ENCODE measurements at places on chromosomes 12 and 14.

DNA sequence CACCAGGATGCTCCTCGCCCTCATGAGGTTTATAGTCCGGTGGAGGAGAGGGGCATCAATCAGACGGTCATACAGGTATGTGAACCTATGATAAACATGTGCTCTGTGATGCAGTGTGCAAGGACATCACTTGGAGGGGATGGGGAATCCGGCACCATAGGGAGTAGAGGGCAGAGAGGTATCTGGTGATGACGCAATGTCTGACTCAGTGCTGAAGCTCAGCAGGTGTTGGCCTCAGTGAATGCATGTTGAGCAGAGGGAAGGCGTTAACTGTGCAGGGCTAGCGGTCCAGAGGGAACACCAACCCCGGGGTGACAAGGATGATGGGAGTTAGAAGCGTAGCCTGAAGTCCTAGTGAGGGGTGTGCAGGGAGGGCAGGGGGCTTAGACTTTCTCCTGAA is 200.9 kb downstream of the TMEM132C start:
- no peak for DNase-seq

GRCh38 chr12:121718653-121719239 is 6.2 kb downstream of the TMEM120B start:
- no peak for DNase-seq

- no peak for DNase-seq
Observed at GRCh38 chr12:26978801-26979200, 35.4 kb downstream of the TM7SF3 start.

DNA sequence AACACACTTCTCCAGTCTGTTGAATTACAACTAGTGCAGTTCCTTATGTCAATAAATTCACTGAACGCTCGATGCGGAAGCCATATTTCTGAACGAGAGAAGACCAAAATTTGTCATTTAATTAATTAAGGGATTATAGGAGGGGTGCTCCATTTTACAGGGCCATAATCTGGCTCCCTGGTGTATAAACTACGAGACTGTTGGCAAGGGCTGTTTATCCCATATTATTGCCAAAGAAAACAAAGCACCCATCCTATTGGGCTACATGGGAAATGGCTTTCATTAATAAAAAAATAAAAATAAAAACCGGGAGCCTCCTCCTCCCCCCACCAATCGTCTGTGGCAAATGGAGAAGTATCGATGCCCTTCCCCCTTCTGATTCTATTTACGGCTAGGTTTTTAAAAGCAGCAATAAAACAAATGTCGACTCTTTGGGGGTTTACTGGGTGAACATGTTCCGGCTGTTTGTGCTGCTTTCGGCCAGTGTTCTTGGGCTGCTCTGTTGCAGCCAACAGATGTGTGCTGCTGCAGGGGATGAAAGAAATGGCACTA is 24.8 kb downstream of the ATF7 start:
- DNase-seq: no peak

DNA sequence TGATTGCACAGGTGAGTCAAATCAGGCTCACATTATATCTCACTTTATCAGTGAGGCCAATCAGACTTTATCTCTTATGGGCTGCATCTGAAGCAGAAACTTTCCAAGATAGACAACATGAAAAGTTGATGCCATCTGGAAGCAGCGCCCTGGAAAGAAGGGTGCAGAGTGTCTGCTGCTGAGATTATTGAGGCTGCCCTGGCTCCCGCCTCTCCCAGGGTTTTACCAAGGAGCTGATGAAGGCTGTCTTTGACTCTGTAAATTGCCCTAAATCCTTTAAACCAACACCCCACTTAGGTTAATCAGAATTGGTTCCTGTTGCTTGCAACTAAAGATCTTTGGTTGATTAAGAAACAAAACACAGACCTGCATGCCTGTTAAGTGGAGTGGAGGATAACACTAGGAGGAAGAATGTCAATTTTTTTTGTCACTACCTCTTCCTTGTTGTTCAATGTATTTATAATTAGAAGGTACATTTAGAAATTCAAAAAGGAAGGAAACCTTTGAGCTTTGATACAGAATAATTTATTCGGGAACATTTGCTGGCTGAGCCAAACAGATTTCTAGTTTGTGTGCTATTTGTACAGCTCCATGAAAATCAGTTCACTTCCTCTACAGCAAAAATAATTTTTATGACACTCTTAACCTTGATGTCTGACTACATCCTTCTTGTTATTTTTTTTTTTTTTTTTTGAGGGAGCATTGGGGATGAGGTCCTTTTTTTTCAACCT is 104.1 kb downstream of the VEZT start:
- no peak for DNase-seq

DNA sequence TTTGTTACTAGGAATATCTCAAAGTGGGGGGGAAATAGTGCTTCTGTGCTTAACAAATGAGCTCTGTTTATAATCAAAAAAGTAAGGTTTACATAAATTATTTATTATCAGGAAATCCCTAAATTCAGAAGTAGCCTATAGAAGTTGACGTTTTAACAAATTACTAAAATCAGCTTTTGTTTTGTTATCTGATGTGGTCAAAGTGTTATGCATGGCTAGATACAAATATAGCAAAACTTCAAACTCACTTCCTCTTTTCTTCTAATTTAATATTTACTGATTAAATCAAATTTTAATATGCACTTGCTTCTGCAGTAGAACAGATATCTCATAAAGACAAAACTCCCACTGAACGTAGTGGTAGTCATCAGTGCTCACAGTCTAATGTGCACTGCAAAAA is 47.5 kb downstream of the GARIN6 start:
- no peak for DNase-seq

- no peak for DNase-seq
Observed at GRCh38 chr12:93676408-93677194, 574 bp upstream of the CRADD start.

DNA sequence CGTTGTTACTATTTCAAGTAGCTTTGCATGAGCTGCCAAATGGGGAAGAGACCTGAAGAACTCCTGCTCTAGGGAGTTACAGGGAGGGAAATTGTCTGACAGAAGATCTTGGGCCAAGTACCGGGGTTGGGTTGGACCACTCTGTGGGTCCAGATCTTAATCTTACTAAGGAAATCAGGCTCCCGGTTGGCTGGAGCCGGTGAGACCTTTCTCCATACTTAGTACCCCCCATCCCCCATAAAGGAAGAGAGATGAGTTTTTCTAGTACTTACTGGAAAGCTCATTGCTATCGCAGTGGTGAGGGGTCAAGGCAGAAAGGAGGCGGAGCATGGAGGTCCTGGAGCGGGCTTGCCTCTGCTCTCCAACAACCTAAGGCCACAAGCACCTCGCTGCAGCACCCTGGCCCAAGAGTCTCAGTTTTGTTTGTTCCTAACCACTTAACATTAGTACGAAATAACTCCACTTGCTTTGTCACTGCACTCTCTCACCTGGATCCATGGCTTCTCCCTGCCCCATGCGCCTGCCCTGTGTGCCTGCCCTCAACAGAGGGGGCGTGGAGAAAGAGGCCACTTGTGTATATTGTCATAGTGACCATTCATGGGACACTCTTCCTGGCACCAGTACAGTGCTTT is 6.8 kb upstream of the UNC119B start:
- DNase-seq: no peak

GRCh38 chr12:53963434-53964314 is 9.0 kb downstream of the HOXC12 start:
- DNase-seq: no peak

GRCh38 chr12:57764662-57765002 is 2.2 kb downstream of the CYP27B1 start:
- DNase-seq: no peak

GRCh38 chr12:9319044-9319841 is 111.0 kb upstream of the PZP start:
- no peak for DNase-seq

DNA sequence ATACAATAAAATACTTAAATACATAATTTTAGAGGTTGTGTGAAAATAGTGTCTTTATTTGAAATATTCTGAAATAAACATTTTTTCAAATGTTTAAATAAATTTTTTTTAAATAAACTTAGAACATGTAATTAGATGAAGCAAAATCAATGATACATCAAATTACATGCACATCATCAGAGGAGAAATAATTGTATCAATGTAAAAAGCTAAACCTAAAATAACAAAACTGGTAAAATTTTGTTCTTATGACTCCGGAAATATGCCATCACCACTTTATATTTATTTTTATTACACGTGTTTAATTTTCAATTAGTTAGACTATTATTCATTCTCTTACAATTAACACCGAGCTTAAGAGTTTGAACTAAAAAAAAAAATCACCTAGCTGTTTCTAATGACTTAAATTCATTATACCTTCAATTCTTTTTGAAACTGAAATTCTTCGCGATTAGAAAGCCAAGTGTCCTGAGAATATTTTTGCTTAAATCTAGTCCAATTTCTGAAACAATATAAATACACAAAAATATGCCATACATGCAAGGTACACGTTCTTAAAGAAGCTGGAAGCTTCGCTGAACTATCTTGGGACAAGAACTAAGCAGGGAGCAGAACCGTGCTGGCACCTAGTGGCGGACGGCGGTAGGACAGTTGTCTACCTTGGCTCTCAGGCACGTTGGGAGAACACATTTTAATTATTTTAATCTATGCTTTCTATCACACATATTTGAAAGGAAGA is 230.5 kb downstream of the SLC25A21 start:
- DNase-seq: peak; percentile 53

DNA sequence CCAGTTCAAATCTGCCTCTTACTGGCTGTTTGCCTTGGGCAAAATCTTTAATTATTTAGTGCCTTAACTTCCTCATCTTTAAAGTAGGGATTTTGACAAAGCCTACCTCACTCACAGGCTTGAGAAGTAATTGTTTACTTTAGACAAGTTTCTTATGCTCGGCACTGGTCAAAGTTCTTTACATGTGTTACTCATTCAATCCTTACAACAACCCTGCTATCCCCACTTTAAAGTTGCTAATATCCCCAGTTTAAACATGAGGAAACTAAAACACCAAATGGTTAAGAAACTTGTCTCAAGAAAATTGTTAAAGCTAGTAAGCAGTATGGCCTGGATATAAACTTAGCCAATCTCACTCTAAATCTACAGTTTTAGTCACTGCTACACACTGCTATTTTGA is 204.0 kb upstream of the AVPR1A start:
- no peak for DNase-seq

DNA sequence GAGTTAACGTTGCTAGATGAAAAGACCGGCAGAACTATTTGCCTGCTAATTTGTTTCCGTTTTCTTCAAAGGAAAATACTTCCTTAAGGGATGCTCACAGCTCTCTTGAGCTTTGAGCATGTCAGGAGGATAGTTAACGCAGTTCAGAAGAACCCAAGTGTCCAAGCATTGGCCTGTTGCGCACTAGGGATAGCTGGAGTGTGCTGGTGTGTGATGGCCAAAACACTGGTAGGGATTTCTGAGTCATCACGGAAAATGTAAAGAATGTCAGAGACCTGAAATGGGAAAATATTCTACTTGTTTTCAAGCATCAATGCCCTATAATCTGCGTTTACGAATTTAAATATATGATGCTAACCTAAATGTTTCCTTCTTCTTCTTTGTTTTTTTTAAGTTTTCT is 97.8 kb downstream of the VRK1 start:
- no peak for DNase-seq
